Frontal cortex (tissue), 4 donors: ENCODE measurements at places on chromosomes 12 and 14. TPM values are rescaled to one million over a fixed set of nuclear protein-coding genes. Genes with fewer than 3 reads are reported as not detected.

DNA sequence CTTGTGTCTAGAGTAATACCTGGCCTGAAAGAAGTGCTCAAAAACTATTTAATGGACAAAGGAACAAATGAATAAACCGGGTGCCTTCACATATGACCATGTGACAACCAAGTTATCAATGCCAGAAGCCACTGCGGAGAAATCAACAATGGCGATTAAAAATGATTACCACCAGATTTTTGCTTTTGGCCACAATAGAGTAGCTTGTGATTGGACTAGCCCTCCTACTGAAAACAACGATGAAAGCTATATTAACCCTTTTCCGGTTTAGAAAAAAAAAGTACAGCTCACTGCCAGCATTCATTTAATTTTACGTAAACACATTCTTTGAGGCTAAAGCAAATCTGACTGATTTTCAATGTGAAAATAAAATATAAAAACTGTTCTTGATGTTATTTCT lies 41.6 kb upstream of the TTC7B start:
- DNase-seq = no peak

FGF6 gene
- not detected for total RNA-seq

TTLL5 gene
- total RNA-seq = 35.1 TPM

GRCh38 chr14:67806246-67806645 lies 10.1 kb downstream of the ZFYVE26 start:
- no peak for DNase-seq

GRCh38 chr14:103848175-103849077 lies 1.1 kb upstream of the PPP1R13B start:
- DNase-seq = no peak

KCNH3 gene
- total RNA-seq = 3.7 TPM

- DNase-seq = no peak
Observed at GRCh38 chr12:21308785-21309184, 25.9 kb downstream of the SLCO1A2 start.

- no peak for DNase-seq
Observed at GRCh38 chr12:19997656-19998400, 370.5 kb upstream of the PDE3A start.

GRCh38 chr12:61356485-61356884 lies 903.7 kb upstream of the USP15 start:
- DNase-seq = no peak

- no peak for DNase-seq
Observed at GRCh38 chr12:68886636-68887572, 46.1 kb downstream of the CPM start.

DNA sequence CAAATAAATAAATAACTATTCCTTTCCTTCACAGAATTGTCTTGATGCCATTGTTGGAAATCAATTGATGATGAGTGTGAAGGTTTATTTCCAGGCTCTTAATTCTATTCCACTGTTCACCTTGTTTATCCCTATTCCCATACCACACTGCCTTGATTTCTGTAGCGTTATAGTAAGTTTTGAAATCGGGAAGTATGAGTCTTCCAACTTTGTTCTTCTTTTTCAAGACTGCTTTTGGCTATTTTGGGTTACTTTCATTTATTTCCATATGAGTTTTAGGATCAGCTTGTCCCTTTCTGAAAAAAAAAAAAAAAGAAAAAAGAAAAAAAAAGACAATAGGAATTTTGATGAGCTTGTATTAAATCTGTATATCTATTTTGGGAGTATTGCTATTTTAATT lies 9.3 kb upstream of the CDK2AP1 start:
- DNase-seq = no peak

DNA sequence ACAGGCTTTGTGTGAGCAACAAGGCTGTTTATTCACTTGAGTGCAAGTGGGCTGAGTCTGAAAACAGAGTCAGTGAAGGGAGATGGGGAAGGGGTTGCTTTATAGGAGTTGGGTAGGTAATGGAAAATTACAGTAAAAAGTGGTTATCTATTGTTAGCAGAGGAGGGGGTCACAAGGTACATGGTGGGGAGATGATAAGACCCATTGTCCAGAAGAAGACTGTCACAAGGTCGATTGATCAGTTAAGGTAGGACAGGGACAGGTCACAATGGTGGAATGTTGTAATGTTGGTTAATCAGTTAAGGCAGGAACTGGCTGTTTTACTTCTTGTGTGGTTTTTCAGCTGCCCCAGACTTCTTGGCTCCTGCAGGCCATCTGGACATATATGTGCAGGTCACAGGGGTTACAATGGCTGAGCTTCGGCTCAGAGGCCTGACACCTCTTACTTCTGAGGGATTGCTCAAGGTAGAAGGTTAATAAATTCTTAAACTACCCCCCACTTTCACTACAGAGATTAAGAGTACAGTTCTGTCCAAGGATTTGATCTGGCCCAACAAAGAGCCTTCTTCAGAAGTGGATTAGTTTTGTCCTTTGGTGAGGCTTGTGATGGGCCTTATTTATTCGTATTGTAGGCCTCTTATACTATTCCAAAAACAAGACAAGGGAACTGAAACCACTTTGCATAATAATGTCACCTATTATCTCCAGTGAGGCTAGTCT lies 13.8 kb upstream of the DHRS4 start:
- DNase-seq = no peak

RILPL1 gene
- total RNA-seq = 3.7 TPM

NKX2-1 gene
- total RNA-seq = 0.82 TPM

- no peak for DNase-seq
Observed at GRCh38 chr14:91829511-91829910, 37.8 kb downstream of the TC2N start.

GRCh38 chr14:97336816-97337215 lies 539.6 kb downstream of the VRK1 start:
- no peak for DNase-seq

OR11G2 gene
- total RNA-seq = not detected

OR4L1 gene
- not detected for total RNA-seq

DNA sequence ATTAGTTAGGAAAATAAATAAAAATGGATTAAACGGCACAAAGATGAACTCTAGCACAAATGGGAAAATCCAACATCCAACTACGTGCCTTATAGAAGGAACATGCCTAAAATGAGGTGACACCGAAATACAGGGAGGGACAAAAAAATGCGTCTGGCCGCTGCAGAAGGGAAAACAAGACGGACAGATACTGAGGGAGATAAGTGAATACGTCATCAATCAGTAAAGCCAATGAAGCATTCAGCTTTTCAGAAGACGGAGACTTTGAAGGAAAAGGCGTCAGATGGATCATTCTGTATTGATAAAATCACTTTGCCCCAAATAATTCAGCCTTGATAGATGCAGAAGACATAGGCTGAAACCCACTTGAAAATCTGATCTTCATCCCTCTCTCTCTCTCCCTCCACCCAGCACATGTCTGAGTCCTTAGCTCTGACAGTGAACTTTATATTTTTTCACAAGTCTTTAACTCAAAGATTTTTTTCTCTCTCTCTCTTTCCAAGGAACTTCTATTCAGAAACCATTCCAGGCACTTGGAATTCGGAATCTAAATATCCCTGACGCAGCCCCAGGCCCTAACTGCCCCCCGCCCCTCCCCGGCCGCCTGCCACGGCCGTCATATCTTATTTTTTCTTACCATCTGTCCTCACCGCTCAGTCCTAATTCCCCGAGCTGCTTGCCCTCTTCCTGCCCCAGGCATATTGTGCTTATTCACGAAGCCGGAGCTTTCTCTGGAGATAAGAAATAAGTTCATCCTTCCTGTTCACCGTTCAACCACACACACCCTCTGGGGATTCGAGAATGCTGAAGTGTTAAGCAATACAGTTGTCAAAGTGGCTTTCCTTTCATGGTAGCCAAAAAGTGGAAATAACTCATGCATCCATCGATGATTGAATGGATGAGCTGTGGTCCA lies 35.5 kb upstream of the RFLNA start:
- DNase-seq = no peak

GRCh38 chr14:88815980-88816379 lies 8.5 kb upstream of the TTC8 start:
- no peak for DNase-seq

DNA sequence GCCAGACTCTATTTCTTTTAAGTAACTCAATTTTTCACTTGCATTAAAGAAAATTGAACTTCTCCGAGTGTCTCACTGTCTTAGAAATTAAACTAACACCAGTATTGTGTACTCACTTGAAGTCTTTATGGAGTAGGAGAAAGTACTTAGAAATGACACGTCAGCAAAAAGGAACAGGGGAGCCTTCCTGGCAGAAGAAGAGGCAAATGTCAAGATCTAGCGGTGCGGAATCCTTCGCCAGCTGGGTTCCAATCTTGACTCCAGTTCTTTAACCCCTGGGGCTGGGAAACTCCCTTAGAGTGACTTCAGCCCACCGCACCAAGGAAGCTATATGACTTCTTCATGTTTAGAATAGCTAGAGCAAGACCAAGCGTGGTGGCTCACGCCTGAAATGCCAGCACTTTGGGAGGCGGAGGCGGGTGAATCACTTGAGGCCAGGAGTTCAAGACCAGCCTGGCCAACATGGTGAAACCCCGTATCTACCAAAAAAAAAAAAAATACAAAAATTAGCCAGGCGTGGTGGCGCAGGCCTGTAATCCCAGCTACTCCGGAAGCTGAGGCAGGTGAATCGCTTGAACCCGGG lies 34.4 kb downstream of the WBP11 start:
- no peak for DNase-seq

DNA sequence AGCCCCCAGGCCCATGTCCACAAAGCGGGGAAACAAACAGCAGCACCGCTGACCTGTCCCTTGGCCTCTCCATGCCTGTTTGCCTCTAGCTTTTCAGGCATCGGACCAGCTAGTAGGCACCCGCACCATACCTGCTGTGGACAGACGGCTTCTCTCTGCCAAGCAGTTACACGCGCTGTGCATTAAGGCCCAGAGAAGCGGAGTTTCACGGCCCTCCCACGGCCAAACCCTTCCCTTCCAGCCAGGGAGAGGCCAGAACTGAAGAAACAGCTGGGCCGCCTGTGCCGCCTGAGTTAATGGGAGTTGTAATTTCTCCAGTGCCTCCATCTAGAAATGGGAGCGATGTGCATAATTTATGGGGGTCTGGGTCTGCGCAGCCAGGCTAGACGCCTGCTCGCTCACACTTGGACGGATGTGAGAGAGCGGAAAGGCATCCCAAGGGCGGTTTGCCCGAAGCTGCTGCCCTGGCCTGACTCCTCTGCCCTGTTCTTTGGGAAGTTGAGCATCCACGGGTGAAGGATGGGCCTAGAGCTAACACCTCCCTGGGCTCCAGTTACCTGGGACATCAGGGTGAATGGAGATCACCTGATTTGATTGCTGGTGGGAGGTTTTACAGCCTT lies 89.7 kb upstream of the BCL11B start:
- no peak for DNase-seq

- no peak for DNase-seq
Observed at GRCh38 chr14:59529189-59529588, 44.9 kb downstream of the JKAMP start.
